ENCODE measurements at places on chromosomes 3 and 15.

GRCh38 chr3:4495294-4496086 lies 2.3 kb downstream of the ITPR1 start:
- DNase-seq: no peak

- no peak for DNase-seq
Observed at GRCh38 chr3:123941121-123941520, 19.9 kb downstream of the CCDC14 start.

- no peak for DNase-seq
Observed at GRCh38 chr3:110568246-110568645, 503.4 kb upstream of the NECTIN3 start.

GRCh38 chr15:57866149-57866736 lies 159.7 kb downstream of the POLR2M start:
- DNase-seq: no peak
